Lung microvascular endothelial cell (primary cell): ENCODE measurements at places on chromosomes 7 and 10.

- no peak for DNase-seq
Observed at GRCh38 chr10:3014968-3015367, 52.4 kb upstream of the PFKP start.

DNA sequence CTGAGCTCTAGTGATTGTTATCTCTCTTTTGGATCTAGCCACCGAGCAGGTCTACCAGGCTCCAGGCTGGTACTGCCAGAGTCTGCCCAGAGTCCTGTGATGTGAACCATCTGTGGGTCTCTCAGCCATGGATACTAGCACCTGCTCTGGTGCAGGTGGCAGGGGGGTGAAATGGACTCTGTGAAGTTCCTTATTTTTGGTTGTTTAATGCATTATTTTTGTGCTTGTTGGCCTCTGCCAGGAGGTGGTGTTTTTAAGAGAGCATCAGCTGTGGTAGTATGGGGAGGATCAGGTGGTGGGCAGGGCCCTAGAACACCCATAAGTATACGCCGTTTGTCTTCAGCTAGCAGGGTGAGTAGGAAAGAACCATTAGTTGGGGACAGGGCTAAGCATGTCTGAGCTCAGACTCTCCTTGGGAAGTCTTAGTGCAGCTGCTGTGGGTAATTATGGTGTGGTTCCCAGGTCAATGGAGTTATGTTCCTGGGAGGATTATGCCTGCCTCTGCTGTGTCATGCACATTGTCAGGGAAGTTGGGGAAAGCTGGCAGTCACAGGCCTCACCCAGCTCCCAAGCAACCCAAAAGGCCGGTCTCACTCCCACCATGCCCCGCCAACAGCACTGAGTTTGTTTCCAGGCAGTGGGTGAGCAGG is 81.8 kb downstream of the NPSR1 start:
- DNase-seq = no peak

- DNase-seq = no peak
Observed at GRCh38 chr10:75665707-75666106, 234.3 kb downstream of the LRMDA start.

DNA sequence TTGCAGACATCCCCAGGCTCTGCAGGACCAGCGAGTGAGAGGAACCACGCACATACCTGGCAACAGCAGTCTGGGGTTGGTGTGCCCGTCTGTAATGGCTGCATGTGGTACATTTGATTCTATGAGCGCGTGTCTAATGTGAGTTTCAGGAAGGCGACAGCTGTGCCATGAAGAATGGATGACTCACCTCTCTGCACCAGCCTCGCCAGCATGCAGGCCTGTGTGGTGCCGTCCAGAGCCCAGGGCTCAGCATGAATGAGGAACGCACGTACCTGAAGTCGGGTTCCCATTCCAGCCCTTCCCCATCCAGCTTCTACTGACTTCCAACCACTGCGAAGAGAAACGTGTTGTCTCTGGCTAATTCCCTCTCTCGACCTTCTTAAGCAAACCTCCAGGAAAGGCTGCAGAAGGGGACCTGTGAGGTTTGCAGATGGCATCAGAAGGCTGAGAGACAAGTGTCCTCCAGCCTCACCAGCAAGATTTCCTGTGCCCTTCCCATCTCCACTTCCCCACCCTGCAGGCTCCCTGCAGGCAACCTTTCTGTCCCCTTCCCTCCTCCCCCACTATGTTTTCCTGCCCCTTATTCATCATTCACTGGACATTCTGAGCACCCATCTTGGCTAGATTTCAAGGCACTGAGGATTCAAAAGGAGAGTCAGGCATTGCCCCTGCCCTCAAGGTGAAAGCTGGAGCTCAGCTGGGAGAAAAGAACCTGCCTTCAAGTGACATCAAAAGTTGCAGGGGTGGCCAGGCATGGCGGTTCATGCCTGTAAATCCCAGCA is 54.3 kb downstream of the ASB13 start:
- no peak for DNase-seq

DNA sequence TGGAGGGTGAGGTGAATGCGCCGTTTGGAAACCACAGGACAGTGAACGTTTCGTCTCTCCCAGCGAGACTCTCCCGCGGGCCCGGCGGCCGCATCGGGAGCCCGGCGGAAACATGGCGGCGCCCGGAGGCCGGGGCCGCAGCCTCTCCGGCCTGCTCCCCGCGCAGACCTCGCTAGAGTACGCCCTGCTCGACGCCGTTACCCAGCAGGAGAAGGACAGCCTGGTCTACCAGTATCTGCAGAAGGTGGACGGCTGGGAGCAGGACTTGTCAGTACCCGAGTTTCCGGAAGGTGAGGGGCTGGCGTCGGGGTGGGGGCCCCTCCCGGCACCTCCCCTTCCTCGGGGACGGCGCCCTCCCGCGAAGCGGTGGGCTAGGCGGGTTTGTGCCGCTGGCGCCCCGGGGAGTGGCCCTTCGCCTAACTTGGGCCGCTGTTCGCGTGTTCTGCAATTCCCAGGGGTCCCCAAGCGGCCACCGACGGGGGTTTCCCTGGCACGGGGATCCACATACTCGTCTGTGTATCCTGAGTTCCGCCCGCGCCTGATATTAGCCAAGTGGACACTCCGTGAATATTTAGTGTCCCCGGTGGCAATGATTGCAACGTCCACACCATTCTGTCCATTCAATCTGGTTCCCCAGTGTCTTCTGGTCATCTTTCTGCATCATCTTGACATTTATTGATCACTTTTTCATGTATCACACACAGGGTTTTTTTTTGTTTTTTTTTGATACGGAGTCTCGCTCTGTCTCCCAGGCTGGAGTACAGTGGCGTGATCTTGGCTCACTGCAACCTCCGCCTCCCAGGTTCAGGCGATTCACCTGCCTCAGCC is 514 bp downstream of the NHLRC2 start:
- peak; percentile 80 for DNase-seq
